Ammon's horn (tissue), 1 donor: ENCODE measurements at places on chromosomes 11 and 22.
A peak's percentile ranks its signal among the peaks of the same experiment; 100 is the strongest.

- peak; percentile 69 for DNase-seq
These were observed 10.2 kb upstream of the ALG8 start for GRCh38 chr11:78149646-78150045.

DNA sequence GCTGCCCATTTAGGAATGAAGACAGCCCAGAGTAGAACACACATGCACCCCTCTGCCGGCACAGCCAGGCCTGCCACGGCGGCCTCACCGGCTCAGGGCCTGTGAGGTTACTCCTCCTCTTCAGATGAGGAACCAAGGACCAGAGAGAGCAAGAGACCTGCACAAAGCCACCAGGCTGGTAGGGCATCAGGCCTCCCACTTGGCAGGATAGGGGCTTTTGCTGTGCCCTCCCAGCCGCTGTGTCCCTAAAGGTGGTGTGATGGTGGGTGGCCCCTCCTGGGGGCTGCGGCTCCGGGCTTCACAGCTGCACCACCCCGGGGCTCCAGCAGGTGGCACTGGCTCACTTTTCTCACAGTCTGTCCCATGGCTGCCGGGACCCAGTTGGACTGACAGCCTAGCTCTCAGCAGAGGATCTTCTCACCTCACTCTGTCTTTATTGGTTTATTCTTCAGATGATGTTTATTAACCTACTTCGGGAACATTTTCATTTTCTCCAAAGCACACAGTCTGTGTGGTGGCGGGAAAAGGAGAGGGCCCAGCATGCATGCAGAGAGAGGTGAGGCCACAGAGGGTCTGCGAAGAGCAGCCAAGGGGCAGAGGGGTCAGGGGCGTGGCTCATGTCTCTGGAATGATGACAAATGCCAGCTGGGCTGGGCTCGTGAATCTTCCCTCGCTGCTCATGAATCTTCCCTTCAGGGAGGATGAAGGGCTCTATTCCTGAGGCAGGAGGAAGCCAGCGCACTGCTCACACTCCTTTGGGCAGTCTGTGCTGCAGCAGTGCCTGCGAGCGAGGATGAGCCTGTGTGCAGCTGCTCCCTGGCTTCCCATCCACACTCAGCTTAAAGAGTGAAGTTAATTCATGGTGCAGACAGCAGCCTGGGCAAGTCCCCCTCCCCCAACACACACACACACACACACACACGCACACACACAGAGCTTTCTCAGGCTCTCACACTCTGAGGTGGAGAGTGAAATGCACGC lies 101.1 kb upstream of the PITPNB start:
- DNase-seq = peak; percentile 78

DNA sequence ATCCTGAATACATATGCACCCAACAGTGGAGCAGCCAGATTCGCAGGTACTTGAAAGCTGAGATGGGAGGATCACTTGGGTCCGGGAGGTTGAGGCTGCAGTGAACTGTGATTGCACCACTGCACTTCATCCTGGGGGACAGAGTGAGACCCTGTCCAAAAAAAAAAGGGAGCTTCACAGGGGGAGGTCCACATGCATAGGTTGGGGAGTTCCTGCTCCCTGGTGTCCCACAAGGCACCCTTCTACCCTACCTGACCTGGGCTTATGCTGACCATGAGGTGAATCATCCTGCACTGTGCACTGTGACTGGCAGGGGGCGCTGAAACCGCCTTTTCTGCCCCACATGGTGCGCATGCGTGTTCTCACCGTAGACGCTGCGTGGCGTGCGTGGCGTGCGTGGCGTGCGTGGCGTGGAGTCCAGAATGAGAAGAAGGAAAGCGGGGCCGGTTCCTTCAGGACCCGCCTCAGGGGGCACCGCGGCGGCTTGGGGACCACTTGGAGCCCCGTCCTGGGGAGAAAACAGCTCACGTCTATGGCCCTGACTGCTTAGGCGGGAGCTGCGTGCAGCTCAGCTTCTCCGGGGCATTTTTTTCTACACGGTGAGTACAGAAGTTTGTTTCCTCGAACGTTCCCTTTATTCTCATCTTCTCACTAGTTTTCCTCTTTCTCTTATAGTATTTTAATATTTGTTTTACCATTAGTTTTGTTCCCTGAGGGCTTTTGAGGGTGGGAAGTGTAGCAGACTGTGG lies 116.6 kb upstream of the GRK3 start:
- peak; percentile 96 for DNase-seq

GRCh38 chr11:128048121-128048520 lies 539.2 kb downstream of the ETS1 start:
- DNase-seq = no peak

DNA sequence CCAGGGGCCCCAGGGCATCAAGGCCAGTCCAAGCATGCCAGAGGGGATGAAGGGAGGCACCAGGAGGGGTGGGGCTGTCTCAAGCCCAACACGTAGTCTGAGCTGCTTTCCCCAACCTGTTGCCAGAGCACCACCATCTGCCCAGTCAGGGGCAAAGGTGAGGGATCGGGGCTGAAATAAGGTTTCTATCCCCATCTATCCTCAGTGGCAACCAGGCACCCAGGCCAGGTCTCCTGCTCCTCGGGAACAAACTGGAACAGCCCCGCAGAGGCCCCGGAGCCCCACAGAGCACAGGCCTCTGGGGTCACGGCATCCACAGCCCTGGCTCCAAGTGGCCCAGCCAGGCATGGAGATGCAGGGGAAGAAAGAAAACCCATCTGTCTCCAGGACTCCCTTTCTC lies 19.3 kb downstream of the STARD10 start:
- DNase-seq = no peak

DNA sequence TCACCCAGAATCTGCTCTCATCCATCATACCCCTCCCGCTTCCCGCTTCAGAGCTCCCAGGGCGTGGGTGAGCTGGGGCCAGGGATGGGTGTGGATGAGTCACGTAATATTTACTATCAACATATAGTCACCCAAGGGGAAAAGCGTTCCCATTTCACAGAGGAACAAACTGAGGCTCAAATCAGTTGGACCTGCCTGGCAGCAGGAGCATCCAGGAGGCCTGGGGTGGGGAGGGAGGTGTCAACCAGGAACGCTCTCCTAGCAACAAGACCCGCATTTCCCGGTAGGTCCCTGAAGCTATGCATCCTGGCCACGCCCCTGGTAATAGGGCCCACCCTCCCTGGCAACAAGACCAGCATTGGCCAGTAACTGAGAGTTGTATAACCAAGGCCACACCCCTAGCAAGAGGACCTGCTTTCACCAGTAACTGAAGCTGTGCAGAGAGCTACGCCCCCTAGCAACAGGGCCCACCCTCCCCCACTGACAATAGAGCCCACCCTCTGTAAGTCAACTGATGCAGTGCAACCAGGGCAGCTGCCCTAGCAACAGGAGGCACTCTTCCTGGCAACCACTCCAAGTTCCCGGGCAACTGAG lies 32.7 kb upstream of the TXNRD2 start:
- peak; percentile 69 for DNase-seq

GRCh38 chr11:2215561-2216399 lies 44.2 kb upstream of the TH start:
- no peak for DNase-seq

DNA sequence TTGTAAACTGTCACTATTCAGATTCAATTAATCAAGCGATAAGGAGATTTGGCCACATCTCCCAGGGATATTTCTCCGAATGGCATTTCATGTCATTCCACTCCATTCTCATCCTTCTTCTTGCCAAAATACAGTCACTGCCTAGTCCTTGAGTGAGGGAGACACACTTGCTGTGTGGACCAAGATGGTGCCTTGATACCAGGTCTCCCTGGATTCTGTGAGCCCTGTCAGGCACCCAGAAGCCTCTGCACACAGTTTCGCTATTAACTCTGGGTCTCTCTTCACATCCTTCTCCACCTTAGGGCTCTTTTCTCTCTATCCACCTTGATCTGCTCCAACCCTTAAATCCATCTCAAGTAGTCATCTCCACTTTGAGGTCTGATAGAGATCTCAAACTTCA lies 119.9 kb upstream of the LMO1 start:
- no peak for DNase-seq

DNA sequence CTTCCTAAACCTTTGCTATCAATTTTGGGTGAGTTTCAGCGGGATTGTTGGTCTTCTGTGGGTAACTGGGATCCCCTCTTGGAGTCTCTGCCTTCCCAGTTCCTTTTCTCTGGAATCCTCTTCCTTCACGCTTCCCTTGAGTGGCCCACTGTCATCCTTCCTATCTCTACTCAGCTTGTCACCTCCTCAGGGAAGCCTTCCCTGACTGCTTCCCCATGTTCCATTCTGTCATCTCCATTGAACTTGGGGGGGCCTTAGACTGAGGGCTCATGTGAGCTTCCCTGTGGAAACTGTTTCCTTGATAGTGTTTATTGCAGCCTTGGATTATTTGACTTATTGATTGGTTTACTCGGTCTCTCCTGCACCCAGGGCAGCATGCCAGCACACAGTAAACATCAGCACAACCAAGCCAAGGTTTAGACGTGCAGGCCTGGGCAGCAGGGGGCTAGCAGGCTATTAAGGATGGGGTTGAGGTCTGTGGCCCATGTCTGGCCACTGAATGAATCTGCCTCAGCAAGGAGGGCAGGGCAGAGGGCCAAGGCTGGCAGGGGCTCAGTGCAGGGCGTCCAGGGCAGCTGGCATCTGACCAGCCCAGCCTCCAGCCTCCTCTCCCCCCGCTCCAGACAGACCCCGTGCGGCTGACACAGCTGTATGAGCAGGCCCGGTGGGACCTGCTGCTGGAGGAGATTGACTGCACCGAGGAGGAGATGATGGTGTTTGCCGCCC lies 7.2 kb downstream of the TRPT1 start:
- DNase-seq = no peak

GRCh38 chr22:26648011-26648497 lies 9.3 kb upstream of the MIAT start:
- DNase-seq = no peak

DNA sequence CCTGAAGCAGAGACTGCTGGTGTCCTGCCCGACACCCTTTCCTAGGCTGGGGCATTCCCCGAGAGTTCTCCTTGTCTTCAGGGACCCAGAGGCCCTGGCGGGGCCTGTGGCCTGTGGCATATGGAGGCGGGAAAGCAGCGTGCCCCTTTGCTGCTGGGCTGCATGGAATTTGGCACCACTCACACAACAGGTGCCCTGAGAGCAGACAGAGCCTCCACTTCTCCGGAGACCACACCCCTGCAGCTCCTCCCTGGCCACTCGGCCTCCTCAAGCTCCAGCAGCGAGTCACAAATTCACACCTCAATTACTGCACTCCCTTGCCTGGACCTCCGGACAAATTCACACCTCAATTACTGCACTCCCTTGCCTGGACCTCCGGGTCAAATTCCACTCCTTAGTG lies 1375.2 kb downstream of the TBC1D22A start:
- DNase-seq = no peak

- DNase-seq = no peak
These were observed 87.1 kb upstream of the CSNK2A3 start for GRCh38 chr11:11440144-11440543.

DNA sequence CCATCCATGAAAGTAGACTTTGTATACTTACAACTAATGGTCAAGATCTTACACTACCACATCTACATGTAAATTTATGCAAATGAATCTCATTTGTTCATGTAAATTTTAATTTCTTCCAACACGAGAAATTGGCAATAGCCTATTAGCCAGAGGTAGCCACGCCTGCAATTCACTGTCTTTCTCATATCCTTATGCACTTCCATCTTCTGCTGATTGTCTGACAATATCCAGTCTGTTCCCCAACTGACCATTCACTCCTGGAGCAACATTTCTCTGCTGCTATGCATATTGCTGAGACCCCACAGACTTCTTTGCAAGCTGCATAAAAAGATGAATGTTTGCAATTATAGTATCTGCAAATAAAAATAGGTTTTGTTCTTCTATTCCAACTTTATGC lies 2.5 kb downstream of the NNMT start:
- no peak for DNase-seq

DNA sequence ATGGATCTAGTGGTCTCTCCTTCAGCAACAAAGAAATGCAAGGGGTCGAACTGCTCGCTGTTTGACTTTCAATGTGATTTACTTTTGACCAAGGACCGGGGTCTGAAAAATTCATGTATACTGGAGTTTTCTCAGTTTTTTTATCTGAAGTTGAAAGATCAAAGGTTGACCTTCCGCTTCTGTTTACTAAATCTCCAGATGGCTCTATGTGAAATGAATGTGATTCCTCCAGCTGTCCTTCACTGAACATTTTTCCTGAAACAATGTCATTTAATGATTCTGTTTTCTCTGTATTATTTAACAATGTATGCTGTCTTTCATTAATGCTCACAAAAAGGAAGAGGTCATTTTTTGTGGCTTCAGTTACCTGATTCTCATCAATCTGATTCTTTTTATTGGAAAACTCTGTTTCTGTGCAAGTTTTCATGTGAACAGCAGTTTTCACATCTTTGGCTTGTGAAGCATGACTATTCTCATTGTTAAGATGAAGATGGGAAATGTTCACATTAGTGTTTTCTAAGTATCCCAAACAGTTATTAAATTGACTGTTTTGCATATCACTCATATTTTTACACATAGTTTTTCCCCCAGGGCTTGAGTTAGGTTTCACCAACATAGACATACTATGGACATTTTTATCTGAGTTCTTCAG lies 30.0 kb downstream of the EIF3M start:
- DNase-seq = no peak

DNA sequence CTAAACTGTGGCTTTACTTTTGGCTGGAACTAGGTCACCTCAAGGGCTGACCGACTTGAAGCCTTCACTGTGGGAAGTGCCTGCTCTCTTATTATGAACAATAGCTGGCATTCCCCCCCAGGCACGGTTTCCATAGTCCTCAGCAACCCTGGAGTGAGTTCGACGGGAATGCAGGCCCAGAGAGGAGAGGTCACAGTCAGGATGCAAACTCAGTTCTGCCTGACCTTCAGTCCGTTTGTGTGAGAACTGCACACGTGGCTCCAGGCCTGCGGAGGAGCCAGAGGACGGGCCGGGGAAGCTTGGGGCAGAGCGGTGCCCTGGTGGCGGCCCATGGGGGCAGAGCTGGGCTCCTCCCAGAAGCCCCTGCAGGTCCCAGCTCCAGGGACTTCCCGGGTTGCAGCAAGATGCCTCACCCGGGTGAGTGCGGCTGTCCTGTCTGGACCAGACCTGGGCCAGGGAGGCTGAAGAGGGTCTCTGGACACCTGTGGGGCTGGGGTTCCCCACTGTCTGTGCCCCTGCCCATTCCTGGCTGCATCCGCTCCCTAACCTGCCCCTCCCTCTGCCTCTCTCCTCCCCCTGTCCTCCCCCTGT lies 17.2 kb downstream of the SLC25A18 start:
- no peak for DNase-seq

DNA sequence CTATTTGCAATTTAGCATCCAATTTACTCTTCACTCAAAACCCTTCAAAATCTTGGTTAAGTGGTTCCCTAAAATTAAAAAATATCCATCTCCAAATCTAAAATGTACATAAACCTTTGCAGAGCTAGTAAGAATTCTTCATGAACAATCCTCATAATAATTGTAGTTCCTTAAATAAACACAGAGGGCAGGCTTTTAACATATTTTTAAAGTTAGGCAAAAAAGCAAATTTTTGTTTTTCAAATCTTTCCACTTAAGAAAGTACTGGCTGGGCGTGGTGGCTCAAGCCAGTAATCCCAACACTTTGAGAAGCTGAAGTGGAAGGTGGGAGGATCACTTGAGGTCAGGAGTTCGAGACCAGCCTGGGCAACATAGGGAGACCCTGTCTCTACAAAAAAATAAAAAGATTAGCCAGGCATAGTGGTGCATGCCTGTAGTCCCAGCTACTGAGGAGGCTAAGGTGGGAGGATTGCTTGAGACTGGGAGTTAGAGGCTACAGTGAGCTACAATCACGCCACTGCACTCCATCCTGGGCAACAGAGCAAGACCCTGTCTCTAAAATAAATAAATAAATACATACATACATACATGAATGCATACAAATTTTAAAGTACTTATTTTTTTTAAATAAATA lies 25.1 kb upstream of the PLAAT3 start:
- no peak for DNase-seq
